Activated CD4-positive, alpha-beta T cell treated with anti-CD3 and anti-CD28 coated beads, Interleukin-10, Interleukin-2, amounts not matched to agents 100 ng/mL and 50 ng/mL, durations not matched to agents 16 hours and 8 hours (primary cell): ENCODE measurements at places on chromosomes 6 and 20.

GRCh38 chr20:46959081-46959692 lies 64.5 kb downstream of the EYA2 start:
- no peak for DNase-seq

DNA sequence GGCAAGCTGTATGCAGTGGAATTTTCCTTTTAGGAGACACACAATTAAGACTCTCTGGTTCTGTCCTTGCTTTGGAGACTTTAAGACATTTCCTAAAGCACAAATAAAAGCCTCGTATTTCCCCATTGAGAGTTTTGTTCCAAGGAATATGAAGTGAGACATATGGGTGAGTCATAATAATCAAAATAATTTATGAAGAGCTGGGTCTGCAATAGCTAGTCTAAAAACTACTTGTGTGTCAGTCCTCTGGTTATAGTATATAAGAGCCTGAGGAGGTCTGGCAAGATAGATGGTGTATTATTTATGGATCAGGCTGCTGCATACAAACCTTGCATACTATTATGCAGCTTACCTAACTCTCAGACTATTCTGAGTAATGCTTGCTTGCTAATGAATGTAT lies 142.6 kb downstream of the ADGRG6 start:
- DNase-seq = no peak

DNA sequence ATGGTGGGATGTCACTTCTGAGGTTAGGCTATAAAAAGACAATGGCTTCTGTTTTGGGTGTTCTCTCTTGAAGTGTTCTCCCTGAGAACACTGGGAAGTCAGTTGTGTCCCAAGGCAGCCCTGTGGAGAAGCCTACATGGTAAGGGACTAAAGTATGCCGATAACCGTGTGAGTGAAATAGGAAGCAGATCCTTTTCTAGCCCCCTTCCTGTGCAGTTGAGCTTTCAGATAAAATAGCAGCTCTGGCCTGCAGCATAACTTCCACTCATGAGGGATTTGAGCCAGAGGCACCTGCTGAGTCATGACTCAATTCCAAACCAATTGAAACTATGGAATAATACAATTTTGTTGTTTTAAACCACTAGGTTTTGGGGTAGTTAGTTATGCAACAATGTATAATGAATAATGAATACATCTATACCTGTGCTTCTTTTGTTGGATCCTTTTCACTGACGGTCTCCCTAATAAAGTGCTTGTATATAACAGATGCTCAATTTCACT lies 241.6 kb downstream of the TFAP2B start:
- no peak for DNase-seq

DNA sequence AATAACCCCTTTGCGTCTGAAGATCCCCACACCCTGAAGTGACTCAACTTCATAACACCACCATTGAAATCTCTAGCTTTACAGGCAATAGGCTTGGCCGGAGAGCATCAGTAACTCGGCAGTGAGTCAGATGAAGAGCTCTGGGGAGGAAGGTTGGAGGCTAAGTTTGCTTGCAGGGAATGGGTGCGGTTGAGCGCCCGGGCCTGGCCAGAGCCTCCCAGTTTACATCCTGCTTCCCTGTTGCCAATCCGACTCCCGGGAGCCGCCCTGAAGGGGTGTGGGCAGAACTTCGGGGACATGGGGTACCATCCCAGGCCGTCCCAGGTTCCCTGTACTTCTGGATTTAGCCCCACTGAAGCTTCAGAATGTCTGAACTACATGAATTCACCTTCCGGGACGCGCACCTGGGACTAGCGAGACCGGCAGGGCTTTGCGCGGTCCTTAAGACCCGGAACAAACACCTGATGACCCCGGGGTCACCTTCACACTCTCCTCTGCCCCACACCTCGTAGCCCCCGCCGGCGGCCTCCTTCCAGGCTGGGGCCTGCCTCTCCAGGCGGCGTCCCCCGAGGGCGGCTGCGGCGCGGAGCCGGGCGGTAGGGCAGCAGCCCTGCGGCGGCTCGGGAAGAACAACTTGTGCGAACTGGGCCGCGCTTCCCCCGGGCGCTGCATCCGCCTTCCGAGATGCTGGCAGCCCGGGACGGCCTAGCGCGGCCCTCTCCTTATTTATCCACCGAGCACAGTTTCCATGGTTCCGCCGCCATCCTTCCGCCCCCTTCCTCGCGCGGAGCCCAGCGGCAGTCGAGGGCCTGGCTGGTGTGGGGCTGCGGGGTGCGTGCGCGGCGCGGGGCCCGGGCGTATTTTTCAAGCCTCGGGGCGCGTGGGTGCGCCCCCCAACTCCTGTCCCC lies 56.6 kb upstream of the RREB1 start:
- DNase-seq = no peak
